Stimulated activated CD4-positive, alpha-beta T cell treated with anti-CD3 and anti-CD28 coated beads, Interleukin-12 subunit alpha, Interleukin-12 subunit beta, amount 100 ng/mL, for 4 hours (primary cell): ENCODE measurements at places on chromosomes 1 and 21.

DNA sequence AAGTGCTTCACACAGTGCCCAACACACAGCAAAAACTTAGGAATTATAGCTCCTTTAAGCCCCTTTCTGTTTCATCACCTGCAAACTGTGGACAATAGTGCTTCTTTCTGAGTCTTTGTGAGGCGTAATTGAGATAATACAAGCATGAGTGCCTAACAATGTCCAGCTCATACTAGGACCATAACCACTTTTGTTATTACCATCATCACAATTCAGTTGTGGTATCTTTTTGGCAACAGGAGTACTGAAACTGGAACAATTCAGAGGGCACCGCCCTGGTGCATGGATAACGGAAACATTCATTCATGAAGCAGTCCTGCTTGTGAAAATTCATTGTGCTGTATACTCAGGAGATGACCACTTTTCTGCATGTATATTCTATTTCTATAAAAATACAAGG is 18.2 kb downstream of the DNAJC11 start:
- no peak for DNase-seq

GRCh38 chr1:172484252-172484651 is 40.4 kb upstream of the PIGC start:
- DNase-seq = no peak

GRCh38 chr1:80392529-80392928 is 1386.0 kb upstream of the ADGRL4 start:
- no peak for DNase-seq

DNA sequence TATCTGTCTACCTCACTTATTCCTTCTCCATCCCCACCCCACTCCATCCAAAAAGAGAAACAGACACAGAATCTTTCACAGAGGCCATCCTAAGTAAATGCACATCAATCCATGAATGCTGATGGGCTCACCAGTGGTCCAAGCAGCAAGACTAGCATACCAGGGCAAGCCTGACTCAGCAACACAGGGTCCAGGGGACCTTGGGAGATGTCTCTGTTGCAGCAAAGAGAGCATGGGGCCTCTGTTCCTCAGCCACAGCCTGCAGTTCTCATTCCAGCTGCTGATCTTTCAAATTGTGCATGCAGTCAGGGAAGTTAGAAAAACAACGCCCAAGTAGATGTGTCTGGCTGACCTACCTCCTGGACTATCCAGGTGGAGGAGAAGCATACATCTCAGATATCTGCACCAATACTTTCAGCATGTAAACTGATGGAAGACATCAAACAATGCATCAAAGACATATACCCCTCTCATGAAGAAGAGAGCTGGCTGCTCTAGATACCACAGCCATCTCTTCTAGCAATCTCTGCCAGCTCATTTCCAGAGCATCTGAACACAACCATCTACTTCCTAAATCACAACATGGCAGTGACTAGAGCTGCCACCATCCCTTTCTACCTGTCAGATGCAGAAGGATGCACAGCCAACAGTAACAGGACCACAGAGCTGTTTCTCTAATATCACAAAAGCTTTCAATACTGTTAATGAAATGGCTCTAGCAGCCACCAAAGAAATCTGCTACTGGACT is 54.5 kb downstream of the CD34 start:
- DNase-seq = no peak

- no peak for DNase-seq
These were observed 25.5 kb downstream of the PCSK9 start for GRCh38 chr1:55064861-55065263.

DNA sequence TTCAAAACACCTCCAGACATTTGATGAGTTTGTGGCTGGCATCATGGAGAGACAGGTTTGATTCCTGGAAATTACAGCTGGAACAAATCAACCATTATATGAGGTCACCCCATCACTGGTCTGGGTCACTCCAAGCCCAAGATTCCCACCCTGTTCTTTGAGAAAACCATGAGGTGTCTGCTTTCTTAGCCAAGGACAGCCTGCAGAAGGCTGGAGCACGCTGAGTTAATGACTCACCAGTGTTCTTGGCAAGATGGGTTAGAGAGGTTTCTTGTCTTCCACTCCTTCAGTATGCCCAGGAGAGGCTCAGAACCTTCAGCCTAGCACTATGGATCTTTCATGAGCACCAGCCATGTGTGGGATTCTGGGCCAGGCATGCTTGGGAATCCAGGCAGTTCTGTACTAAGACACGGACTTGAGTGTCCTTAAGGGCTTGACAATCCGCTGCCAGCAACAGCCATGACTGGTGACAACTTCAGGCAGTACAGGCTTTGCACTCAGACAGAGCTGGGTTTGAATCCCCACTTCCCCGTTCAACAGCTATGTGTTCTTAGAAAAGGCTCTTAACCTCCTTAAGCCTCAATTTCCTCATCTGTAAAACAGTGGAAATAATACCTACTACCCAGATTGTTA is 43.9 kb downstream of the GRHL3 start:
- no peak for DNase-seq

- DNase-seq = no peak
These were observed 28.3 kb upstream of the GORAB start for GRCh38 chr1:170503665-170504064.

- DNase-seq = no peak
These were observed 85.0 kb downstream of the EPS15 start for GRCh38 chr1:51433972-51434510.
